K562 (cell line): ENCODE measurements at places on chromosomes 7 and 10. TPM values are rescaled to one million over a fixed set of nuclear protein-coding genes. Genes with fewer than 3 reads are reported as not detected.

DNA sequence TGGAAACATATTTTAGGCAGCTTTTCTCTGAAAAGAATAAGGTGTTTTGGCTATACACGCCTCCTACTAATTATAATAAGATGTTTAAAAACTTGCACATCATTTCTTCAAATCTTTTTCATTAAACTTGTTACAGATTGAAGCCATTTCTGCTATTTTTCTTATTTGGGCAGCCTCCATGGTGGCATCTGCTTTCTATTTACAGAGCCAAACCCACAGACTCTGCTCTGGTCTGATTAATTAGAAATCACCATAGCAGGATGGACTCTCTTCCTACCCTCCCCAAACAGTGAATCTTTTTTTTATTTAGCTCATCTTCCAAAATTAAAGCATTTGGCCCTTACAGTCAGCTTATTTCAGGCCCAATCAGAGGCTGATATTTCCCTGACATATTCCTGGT lies 85.7 kb upstream of the AOAH start:
- DNase-seq: no peak

The STEAP2 gene
- total RNA-seq: 0.02 and 0.04 TPM in 2 replicates

DNA sequence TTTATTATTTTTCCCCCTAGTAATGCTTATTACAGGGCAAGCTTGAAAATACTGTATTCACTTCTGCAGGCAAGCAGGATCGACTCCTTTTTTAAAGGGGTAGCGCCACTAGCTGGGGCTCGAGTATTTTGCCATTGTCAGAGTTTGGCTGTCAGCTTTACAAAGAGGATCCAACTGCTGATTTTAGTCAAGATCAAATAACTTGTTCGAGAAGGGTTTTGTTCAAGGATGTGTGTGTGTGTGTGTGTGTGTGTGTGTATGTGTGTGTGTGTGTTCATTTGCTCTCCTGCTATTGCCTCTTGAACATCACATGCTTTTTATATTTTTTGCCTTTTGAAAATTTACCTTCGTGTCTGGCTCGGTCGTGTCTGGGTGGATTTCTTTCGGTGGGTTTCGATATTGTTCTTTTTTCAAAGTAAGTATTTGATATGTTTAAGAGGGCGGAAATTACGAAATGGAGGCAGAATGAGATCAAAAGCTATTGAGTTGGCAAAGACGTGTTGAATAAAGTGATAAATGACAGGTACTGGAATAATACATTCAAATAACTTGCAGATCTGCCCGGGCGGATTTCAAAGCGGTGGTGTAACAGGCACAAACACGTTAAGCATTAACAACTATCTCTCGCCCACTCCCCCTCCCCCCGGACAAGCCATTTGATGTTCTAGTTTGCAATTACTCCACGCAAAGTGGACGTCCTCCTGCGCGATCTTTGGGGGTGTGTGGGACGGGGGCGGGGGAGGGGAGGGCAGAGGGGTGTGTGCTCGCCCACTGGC lies 1.1 kb downstream of the ARID5B start:
- peak; percentile 76 for DNase-seq

DNA sequence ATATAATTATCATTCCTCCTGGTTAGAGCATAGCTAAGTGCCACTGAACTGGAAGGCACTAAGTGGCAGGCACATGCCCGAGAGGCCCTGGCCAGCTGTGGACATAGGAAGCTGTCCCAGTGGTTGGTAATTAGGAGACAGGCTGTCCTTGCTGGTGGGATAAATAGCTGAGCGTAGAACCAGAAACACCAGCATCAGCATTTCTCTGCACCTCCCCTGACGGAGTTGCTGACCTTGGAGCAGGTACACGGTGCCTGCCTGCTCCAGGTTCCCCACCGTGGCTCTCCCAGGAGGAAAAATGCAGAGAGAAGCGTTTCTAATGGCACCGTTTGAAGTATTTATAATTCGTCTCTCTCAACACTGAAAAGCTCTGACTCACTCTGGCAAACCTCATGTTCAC lies 5.6 kb upstream of the ABLIM1 start:
- no peak for DNase-seq

DNA sequence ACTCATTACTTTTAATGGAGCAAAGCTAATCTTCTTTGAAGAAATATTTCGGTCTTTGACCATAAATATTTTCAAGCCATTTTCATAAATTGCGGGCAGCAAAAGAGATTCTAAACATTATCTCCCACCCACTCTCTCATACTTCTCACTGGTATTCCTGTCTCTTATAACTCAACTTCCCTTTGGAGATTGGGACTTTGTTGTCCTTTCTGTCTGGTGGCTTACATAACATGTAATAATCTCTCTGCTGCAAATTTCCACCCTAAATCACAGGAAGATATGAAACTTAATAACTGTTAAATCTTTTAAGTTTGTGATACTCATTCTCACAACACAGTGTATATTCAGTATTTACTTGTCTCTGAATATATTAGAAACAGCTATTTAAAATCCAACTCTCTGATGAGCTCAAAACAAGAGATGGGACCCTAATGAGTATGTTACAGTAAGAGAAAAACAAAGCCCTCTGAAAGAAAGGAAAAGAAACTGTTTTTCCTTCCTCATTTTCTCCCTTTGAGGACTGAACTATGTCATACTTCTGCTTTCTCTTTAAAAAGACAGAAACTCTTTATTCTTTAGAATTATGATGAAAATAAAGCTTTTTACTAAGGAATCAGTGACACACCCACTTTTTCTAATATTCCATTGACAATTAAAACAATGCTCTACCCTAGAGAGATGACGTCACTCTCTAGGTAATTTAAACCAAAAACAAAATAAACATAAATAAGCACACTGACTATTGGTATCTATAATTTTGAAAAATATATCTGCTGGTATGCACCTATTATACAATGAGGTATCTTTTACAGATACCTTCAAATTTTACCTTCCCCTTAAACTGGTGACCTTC lies 14.7 kb downstream of the CALCR start:
- no peak for DNase-seq

DNA sequence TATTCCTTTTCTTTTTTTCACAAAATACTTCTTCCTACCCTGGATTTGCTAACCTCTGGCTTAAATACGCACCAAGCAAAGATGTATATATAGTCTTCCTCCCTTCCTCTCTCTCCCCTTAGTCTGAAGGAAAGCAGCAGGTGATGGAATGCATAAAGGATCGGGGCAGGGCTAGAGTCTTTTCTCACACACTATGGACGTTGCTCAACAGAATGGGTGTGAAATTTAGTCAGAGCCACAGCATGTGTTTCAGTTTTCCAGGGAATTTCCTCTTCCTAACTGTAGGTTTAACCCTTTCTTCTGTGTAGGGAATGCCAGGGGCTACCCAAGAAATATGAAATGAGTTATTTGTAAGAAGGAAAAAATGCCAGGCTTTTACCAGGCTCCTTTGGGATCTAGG lies 71.4 kb upstream of the NFKB2 start:
- no peak for DNase-seq

DNA sequence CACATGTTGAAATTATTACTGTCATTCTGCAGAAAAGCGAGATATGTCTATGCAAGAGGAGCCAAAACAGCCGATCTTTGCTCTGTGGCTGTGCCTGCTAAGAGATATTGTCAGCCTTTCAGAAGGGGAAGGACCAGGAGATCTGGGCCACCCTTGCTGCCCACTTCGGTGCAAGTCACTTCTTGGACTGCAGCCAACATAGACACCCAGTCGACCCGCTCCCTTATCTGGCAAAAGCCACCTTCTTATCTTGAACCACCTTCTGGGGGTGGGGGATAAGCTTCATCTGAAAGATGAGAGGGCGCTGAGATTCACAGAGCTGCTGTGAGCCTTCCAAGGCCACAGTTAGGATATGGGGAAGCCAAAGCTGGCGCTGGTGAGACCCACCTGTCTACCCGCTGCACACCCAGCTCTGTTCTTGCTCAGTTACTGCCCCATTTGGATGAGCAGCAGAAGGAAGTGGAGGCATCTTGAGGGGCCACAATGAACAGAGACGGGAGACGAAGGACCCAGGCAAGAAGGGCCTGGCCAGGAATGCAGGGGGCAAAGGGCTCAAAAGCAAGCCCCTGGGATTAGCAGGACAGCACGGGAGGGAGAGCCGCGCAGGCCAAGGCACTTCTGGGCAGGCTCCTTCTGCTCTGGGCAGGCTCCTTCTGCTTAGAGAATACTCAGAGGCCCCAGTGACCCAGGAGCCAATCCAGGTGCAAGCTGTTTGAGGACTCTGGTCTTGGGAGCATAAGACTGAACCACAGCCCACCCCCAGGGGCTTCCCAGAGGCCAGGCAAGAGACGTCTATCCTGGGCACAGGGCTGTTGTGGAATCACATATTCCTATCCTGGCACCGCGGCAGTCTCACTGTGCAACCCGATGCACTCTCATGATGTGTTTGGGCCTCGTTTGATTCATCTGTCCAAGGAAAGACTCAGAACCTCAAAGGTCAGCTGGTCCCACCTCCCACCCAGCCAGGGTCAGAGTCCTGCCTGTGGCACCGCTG lies 38.4 kb upstream of the NPFFR1 start:
- DNase-seq: peak; percentile 39

DNA sequence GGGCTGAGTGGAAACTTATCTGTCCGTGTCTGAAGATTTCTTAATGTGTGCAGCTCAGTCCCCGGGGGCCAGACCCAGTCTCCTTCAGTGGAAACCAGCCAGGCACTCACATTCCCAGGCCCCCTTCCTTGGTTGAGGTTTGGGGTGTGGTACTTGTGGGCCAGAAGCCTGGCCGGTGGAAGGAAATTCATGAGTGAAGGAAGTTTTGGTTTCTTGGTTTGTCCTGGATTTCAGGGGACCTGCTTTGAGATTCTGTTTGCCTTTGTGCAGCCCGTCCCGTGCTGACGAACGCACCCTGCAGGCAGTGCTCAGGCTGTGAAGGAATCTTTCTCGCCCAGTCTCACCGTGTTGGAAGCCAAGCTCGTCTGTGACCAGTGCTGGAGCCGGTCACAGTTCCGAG lies 2.9 kb downstream of the INPP5A start:
- DNase-seq: no peak

- no peak for DNase-seq
These were observed 2.3 kb upstream of the NRP1 start for GRCh38 chr10:33336582-33337325.

DNA sequence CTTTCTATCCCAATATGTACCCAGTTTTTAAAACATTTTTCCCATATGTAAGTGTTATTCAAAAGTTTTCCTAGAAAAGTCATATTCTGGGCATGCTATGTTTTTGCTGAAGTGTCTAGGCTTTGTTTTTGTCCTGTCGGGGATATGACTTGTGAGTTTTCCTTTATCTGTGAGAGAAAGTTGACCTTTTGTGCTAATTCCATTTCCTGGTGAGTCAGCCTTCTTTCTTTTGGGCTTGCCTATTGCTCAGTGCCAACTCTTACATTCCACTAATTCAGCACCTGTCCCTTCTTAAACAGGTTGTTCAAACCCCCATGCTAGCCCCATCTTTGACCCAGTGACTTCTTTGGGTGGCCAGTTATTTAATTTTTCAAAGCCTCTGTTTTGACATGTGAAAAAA lies 146.2 kb downstream of the AHR start:
- DNase-seq: no peak

The OPALIN gene
- total RNA-seq: not detected in 2 replicates
